RWPE2 (cell line): ENCODE measurements at places on chromosomes 6 and 20.

DNA sequence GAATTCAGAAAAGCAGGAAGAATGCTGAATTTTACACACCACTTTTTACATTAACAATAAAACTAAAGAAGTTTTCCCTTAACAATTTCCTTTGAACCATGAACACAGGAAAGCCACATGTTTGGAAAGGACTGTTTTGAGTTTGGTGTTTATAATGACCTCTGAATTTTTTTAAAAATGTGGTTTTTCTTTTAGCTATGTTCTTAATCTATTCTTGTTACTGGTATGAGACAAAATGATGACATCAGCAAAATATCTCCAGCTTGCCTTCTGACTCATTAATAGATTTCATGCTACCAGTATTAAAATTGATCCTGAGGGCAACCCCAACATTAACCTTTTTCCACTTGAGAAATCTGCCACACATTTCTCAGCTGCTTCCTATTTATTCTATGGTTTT lies 217.5 kb upstream of the THEMIS start:
- no peak for DNase-seq

GRCh38 chr6:167796192-167796981 lies 30.3 kb upstream of the AFDN start:
- DNase-seq, result no peak

- no peak for DNase-seq
Observed at GRCh38 chr6:132414322-132414721, 13.0 kb upstream of the MOXD1 start.

- no peak for DNase-seq
Observed at GRCh38 chr6:155121699-155122098, 126.6 kb downstream of the TIAM2 start.

- DNase-seq, result no peak
Observed at GRCh38 chr20:57059055-57059596, 207.3 kb downstream of the BMP7 start.

DNA sequence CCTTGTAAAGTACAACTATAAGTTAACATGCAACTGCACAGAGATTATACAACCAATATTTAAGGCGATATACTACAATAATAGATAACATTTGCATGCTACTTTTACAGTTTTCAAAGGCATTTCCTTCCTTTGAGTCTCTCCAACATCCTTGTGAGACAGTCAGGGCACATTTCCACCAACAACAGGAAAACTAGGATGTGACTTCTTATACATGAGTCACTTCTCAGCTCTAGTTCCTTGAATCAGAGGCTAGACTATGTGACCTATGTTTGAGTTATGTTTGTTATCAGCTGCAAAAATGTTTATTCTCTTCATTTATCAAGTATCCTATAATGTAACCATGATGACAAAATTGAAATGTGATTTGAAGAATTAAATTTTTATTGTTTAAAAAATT lies 51.7 kb upstream of the TFAP2D start:
- DNase-seq, result no peak

DNA sequence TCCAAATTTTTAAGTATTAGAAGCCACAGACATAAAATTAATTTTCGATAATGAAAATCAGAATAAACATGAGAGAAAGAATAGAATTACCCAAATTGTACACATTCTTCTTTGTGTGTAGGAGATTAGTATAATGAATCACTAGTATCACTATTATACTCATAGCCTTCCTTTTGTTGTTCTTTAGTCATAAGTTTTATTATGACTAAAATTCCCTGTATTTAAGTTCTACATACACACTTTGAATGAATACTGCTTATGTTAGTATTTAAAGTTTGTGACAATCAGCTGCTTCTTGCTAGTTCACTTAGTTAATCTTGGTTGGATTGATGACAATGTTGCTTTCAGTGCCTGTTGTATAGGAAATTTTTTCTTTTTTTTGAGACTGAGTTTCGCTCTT lies 72.7 kb downstream of the CCDC170 start:
- DNase-seq, result no peak

- peak; percentile 90 for DNase-seq
Observed at GRCh38 chr20:63885264-63886053, 9.5 kb upstream of the DNAJC5 start.

GRCh38 chr6:149830731-149831307 lies 33.3 kb downstream of the LRP11 start:
- DNase-seq, result no peak

DNA sequence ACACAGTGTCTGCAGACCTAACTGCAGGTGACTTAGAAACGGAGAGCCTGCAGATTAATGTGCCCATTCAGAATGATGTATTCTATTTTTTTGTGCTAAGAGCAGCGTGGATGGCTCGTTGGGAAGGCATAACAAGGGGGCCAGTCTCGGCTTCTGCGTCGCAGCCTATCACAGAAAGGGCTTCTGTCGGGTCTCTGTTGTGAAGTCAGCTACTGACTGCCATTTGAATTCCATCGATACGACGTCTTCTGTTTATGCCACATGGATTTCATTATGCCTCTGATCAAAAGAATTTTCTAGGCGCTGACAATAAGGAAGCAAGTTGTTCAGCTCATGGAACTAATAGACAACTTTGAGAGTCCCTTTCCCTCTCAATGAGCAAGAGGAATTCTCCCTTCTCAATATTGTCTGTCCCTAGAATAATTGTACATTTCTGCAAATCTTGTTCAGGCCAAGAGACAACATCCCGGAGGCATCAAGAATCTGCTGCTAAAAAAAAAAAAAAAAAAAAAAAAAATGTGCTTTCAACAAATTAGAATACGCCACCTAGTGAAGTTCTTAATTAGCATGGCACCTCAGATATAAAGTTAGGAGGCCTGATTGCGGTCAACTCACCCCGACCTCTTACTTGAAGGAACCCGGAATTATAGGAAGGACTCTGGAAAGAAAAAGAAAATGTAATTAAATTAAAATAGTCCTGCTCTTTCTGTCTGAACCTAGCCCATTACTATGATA lies 223.9 kb downstream of the TSHZ2 start:
- DNase-seq, result peak; percentile 49

DNA sequence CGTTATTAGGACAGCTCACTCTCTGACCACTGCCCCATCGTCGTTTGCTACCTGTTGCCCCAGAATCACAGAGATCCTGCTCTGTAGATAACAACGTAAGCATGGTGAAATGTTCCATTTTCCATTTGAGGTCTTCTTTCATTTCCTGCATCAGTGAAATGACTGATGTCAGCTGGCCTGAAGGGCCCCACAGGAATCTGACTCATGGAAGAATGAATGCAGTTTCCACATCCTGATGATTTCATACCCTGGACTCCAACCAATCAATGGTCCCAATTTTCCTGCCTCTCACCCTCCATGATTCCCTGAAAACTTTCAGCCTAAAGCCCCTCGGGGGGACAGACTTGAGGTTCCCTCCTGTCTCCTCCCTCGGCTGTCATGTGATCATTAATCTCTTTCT lies 394.4 kb upstream of the CDH4 start:
- no peak for DNase-seq

- DNase-seq, result peak; percentile 76
Observed at GRCh38 chr6:83430611-83431544, at the start of gene ME1. ME1 (minus strand) TSS chr6:83431051; CDS start chr6:83430954, 97 bp downstream.

DNA sequence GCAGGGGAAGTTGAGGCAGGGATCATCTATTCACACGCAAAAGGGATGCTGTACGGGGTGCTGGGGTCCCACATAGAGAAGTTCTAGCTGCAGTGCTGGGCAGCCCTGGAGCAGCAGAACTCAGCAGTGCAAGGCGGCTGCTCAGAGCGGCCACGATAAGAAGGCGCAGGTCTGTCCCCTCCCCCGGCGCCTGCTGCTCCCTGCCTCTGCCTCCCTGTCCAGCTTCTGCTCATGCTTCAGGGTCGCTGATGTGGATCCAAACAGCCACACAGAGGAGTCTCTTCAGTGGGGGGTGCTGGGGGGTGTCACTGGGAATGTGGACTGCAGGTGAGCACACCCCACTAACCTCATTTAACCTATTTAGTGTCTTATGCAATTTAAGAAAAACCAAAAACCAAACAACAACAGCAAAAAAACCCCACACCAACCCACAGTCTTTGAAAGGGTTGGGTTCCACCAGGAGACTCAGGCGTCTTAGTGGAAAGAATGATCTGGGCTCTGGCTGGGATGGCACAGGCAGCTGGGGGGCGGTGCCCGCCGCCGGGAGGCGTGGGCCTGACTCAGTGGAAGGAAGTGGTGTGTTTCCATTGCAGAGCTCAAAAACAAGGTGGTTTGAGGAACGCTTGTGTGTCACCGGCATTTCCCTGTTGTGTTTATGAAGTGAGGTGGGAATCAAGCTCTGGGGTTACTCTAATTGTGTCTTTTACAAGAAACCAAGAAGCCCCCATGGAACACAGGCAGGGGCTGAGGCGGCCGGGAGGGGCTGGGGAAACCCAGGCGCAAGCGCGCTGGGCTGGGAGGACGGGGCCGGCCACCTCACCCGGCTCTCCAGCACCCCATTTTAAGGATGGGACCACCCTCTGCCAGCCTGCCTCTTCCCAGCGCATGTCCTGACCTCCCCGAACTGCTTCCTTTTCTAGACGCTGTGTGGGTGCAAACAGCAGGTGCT lies 55.1 kb downstream of the IRF4 start:
- DNase-seq, result no peak

GRCh38 chr6:145258122-145258521 lies 477.2 kb downstream of the EPM2A start:
- DNase-seq, result no peak

- DNase-seq, result no peak
Observed at GRCh38 chr6:133887156-133887879, 1.6 kb upstream of the TCF21 start.

DNA sequence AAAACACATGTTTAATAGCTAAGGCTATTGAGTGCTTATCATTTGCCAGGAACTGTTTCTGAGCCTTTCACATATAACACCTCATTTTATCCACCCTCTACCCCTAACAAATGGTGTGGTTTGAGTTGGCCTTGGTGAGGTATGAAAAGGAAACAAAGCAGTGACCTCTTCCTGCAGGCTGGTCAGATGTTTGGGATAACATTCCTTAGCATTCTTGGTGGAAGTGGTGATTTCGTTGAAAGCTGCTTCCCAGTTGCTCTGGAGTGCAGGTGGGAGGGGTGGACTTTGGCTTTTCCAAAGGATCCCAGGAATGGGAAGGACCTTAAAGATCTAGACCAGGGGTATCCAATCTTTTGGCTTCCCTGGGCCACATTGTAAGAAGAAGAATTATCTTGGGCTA lies 41.3 kb downstream of the CARMIL1 start:
- DNase-seq, result no peak

GRCh38 chr20:58133020-58133808 lies 95.2 kb downstream of the ANKRD60 start:
- peak; percentile 49 for DNase-seq

GRCh38 chr6:158958504-158959386 lies 41.3 kb downstream of the RSPH3 start:
- DNase-seq, result no peak

DNA sequence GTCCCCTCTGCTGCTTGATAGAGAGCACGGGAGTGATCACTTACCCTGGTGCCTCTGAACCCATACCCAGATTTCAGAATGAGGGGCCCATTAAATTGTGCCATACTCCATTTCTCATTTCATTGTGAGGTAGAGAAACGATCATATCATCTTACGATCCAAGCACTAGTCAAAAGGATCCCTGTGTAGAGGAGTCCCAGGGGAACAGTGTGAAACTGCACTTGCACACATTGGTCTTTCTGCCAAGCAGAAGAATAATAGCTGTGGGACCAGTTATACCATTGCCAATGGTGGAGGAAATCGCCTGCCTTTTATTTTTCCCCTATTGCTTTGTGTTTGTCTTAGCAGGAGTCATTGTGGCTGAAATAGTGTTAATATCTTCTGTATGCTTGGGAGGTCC lies 161.9 kb downstream of the FARS2 start:
- no peak for DNase-seq

- no peak for DNase-seq
Observed at GRCh38 chr6:131999545-132000146, 48.5 kb upstream of the CCN2 start.

- no peak for DNase-seq
Observed at GRCh38 chr20:5569021-5569420, 181.2 kb upstream of the SHLD1 start.

DNA sequence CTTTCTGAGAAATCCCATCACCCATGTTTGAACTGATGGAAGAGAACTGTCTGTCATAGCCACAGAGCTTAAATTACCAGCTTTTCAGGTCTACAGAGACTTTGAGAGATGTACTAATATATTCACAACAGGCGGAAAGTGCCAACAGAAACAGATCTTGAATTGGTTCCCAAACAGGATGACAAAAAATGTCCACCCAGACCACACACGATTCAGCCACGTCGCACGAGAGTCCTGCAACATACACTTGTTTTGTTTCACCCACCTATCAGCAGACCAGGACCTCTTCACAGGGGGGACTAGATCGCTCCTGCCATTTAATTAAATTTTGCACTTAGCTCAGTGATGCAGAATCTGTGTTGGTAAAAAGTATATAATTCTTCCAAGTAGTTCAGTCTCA lies 187.1 kb upstream of the CEP162 start:
- no peak for DNase-seq
